ENCODE measurements at places on chromosomes 3 and 15.

DNA sequence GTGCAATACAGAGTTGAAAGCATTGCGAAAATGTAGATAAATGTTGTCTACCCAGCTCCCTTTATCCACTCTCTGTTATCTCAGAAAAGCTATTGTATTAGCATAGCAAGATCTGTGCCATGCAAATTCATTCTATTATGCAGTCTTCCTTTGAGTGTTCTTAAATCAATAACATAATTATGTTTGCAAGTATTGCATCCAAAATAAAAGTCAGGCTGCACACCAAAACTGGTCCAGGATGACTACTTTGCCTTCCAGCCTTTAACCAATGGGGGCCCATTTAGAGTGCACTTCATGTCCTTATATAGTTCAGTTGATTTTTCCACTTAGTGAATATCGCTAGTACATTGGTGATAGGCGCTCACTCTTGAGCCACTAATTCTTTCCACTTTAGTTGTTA, 107.4 kb upstream of the MLF1 start:
- DNase-seq = no peak
- H3K4me3 ChIP-seq = no peak overlapping the region
- no peaks in the 10 kb centered on the region for H3K4me1 ChIP-seq
- no peak overlapping the region for H3K27ac ChIP-seq
- no peaks in the 10 kb centered on the region for H3K36me3 ChIP-seq

GRCh38 chr3:152519376-152519775, 250.6 kb downstream of the MBNL1 start:
- H3K4me3 ChIP-seq = no peak overlapping the region
- no peak overlapping the region for H3K27ac ChIP-seq
- H3K27me3 ChIP-seq = no peaks in the 10 kb centered on the region
- peaks cover 4% of the 10 kb centered on the region for H3K4me1 ChIP-seq
- H3K36me3 ChIP-seq = no peaks in the 10 kb centered on the region

GRCh38 chr3:110871869-110872268, 199.7 kb upstream of the NECTIN3 start:
- no peak overlapping the region for H3K27ac ChIP-seq
- no peak for DNase-seq
- no peak overlapping the region for H3K4me3 ChIP-seq
- H3K4me1 ChIP-seq = no peaks in the 10 kb centered on the region

DNA sequence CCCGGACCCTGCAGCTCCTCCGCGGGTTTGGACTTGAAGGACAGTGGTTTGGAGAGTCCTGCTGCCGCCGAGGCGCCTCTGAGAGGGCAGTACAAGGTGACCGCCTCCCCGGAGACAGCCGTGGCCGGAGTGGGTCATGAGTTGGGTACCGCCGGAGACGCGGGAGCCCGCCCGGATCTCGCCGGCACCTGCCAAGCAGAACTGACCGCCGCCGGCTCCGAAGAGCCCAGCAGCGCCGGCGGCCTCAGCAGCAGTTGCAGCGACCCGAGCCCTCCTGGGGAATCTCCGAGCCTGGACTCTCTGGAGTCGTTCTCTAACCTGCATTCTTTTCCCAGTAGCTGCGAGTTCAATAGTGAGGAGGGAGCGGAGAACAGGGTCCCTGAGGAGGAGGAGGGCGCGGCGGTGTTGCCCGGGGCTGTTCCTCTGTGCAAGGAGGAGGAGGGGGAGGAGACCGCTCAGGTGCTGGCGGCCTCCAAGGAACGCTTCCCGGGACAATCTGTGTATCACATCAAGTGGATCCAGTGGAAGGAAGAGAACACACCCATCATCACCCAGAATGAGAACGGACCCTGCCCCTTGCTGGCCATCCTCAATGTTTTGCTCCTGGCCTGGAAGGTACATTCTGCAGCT, 634 bp downstream of the MINDY2 start:
- H3K27ac ChIP-seq = no peak overlapping the region
- no peaks in the 10 kb centered on the region for H3K36me3 ChIP-seq
- DNase-seq = no peak
- no peaks in the 10 kb centered on the region for H3K27me3 ChIP-seq
- H3K4me3 ChIP-seq = peak overlapping the region; percentile 95

DNA sequence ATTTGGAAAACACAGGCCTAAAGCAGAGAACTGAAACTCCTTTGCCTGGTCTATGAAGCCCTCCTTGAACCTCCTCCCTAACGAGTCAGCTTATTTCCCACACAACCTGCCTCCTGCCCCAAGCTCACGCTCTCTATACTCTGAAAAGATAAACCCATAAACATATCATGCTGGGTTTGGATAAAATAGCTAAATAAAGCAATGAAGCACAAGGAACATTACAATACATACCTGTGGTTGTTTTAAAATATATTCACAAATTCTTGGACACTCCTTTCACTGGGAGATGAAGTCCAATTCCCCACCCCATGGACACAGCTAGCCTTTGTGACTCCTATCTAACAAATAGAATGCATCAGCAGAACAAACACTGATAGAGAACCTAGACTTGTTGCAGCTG, 98.2 kb downstream of the PLCH1 start:
- no peaks in the 10 kb centered on the region for H3K27me3 ChIP-seq
- no peak for DNase-seq
- H3K36me3 ChIP-seq = no peaks in the 10 kb centered on the region
- H3K27ac ChIP-seq = no peak overlapping the region
- no peak overlapping the region for H3K4me3 ChIP-seq
- H3K4me1 ChIP-seq = peaks cover 2% of the 10 kb centered on the region

DNA sequence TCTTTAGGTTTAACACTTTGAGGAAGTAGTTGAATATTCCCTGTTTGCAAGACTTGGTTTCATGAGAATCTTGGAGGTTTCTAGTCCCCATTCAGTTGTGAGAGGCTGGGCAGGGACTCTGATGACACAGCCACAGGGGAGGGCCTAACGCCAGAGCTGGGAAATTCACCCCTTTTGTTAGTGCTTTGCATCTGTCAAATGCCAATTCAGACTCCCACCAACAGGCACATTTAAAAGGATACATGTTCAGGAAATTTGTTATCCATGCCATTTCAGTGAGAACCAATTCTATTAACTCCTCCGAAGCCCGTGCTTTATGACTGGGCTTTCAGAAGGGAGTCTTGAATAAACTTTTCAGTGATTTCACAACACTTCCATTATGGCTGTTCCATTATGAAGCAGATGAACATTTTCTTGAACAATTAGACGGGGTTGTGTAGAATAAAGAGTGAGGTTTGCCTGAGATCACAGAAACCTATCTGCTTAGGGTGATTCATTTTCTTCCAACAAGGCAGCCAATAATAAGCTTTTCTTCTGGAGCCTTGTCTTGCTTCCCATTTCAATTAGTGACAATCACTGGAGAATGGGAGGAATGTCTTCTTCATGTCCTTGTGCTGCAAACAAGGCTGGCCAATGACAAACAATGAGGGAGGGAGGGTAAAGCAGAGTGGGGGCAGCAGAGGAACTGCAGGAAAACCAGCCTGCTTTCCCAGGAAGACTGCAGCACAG, 90.6 kb downstream of the SOX14 start:
- H3K4me3 ChIP-seq = no peak overlapping the region
- DNase-seq = no peak
- H3K27me3 ChIP-seq = no peaks in the 10 kb centered on the region
- H3K36me3 ChIP-seq = no peaks in the 10 kb centered on the region
- peaks cover 4% of the 10 kb centered on the region for H3K4me1 ChIP-seq
